IMR-90 (cell line): ENCODE measurements at places on chromosomes 6 and 20.

DNA sequence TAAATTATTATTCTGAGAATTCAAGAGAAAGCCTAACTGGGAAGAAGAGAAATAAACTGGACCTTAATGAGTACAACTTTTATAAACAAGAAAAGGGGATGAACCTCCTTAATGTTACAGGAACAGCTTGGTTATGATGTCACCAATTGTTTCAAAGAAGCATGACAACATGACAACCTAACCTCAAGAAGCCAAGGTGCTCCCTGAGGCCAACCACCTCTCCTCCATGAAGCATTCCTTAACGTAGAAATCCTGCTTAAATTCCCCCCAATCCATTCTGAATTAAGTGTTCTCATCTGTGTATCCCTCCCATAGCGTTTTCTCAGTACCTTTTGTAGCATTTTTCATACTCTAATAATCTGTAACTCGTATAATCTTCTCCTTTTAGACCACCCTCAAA is 1.7 kb downstream of the HBS1L start:
- no peak overlapping the region for H3K4me3 ChIP-seq
- H3K27me3 ChIP-seq = no peaks in the 10 kb centered on the region
- no peak for DNase-seq
- H3K27ac ChIP-seq = no peak overlapping the region
- peaks cover 9% of the 10 kb centered on the region for H3K36me3 ChIP-seq
- no peaks in the 10 kb centered on the region for H3K4me1 ChIP-seq

- H3K4me1 ChIP-seq = no peaks in the 10 kb centered on the region; the same call in 1 of the 2 replicates
- no peaks in the 10 kb centered on the region for H3K36me3 ChIP-seq
- H3K4me3 ChIP-seq = no peak overlapping the region
- H3K27me3 ChIP-seq = 0 out of 2 replicates have a peak, but pooled peaks cover 2% of the 10 kb centered on the region
These were observed 118.4 kb downstream of the ANKRD60 start for GRCh38 chr20:58109918-58110635.

GRCh38 chr6:2861060-2861821 is 19.6 kb upstream of the SERPINB1 start:
- H3K4me1 ChIP-seq = peaks cover 21% of the 10 kb centered on the region
- DNase-seq = no peak
- no peaks in the 10 kb centered on the region for H3K36me3 ChIP-seq
- no peak overlapping the region for H3K27ac ChIP-seq
- no peaks in the 10 kb centered on the region for H3K27me3 ChIP-seq

- peaks cover 12% of the 10 kb centered on the region for H3K4me1 ChIP-seq
- H3K4me3 ChIP-seq = no peak overlapping the region
- peaks cover 1% of the 10 kb centered on the region; the same call in 1 of the 2 replicates for H3K36me3 ChIP-seq
- no peaks in the 10 kb centered on the region for H3K27me3 ChIP-seq
- DNase-seq = no peak
These were observed 67.7 kb downstream of the RPP40 start for GRCh38 chr6:4935975-4936680.

GRCh38 chr6:152087096-152087495 is 279.6 kb downstream of the ESR1 start:
- H3K27me3 ChIP-seq = no peaks in the 10 kb centered on the region
- no peak overlapping the region for H3K27ac ChIP-seq
- H3K4me3 ChIP-seq = no peak overlapping the region
- peaks cover 5% of the 10 kb centered on the region for H3K4me1 ChIP-seq
- peak; percentile 30 for DNase-seq

DNA sequence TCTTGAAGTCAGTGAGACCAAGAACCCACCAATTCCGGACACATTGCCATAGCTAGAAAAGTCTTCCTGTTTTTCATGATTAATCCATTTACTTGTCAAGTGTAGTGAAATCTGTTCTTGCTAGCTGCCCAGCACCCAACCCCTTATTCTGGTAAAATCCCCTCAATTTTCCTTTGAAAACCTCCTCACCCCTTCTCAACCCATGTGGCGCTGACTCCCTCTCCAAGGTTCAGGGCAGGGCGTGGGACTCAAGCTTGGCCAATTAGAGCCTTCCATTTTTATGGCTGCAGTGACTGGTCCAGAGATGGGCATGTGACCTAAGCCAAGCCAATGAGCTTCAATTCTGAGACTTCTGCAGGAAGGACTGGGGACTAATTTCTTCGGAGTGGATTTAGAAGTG is 9.8 kb upstream of the ZBP1 start:
- peaks cover 4% of the 10 kb centered on the region; the same call in 1 of the 2 replicates for H3K4me1 ChIP-seq
- H3K27me3 ChIP-seq = peaks cover 3% of the 10 kb centered on the region
- DNase-seq = no peak
- H3K36me3 ChIP-seq = no peaks in the 10 kb centered on the region
- H3K27ac ChIP-seq = no peak overlapping the region

DNA sequence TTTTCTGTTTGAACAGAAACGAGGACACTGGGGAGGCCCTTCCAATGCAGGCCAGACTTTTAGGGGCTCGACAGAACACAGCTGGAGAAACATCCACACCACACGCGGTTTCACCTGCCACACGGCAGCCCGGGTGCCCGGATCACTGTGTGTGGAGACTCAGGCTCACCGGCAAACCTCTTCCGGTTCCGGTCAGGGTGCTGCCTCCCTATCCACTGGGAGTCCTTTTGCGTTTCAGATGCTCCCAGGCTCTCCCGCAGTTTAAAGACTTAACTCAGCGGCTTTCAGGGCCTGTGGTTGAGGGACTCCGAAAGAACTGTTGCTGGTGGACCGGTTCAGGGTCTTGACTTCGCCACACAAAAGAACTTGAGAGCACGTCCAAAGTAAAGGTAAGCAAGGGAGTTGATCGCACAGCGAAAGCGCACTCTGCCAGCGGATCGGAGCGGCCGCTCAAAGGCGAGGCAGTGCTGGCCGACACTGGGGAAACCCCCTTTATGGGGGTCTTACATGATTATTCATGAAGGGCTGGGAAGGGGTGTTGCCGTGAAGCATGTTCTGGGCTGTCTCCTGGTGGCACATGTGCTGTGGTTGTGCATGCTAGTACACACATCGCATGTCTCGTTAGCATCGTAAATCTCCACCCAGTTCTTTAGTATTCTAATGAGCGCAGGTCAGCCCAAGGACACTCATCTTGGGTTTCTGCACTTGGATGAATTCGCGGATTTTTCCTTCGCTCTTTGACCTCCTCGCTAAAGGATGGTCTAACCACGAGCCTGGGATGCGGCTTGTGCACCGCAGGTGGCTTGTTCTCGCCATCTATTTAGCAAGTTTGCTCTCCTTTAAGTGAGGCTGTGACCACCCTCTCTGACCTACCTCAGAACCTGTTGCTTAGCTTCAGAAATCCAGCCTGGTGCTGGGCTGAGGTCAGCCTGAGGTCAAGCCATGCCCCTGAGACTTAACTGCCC is 180.3 kb downstream of the CDH26 start:
- no peaks in the 10 kb centered on the region for H3K36me3 ChIP-seq
- peak overlapping the region; percentile 62 for H3K4me3 ChIP-seq
- H3K27me3 ChIP-seq = no peaks in the 10 kb centered on the region
- H3K4me1 ChIP-seq = no peaks in the 10 kb centered on the region

DNA sequence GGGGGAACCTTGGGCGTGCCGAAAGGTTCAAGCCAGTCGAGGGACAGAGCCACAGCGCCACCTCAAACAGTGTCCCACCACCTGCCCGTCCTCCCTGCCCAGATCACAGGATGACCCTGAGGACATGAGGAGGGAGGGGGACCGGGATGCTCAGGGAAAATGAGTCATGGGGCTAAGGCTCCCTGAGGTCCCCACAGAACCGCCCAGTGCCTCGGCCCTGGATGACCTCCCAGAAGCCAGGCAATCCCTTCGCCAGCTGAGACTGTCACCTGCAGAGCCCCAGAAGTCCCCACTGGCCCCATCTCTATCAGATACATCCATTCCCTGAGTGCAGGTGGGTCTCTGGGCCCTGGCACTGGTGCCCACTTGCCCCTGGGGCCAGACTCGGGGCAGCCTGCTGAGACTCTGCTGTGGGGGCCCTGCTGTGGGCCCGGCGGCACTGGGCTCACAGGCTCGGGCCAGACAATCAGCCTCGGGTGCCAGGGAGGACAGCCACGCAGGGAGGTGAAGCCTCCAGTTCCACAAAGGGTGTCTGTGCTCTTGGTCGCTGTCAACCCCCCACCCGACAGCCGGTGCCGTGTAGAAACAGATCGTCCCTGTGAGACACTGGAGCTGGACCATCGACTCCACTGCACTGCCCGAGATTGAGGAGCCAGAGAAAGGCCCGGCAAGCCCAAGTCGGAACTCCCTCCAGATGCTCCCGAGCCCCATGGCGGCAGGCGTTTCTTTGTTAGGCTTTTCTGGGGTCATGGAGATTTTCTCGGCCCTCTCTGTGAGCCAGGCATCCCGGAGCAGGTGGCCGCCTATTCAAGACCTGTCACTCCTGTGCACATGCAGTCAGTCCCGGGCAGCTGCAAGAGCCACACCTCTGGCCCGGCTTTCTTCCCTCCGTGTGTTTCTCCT is 26.1 kb downstream of the PXDC1 start:
- H3K36me3 ChIP-seq = peaks cover 68% of the 10 kb centered on the region
- H3K4me1 ChIP-seq = no peaks in the 10 kb centered on the region
- no peaks in the 10 kb centered on the region for H3K27me3 ChIP-seq

DNA sequence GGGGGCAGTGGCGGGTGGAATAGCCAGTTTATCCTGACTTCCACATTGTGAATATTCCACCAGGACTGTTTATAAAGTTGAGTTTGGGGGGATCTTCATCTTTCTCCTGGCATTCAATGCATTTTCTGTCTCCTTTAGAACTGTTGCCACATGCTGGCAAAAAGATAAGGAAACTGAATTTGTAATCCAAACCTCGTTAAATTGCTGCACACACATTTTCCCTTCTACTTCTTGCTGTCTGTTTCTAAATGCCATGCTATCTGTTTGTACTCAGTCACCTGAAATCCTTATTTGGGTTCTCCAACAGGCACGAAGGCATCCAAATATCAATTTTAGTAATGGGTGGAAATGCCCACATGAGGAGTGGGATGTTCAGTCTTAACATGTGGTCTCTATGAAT is 180.2 kb upstream of the CCN2 start:
- no peak overlapping the region for H3K4me3 ChIP-seq
- H3K27me3 ChIP-seq = no peaks in the 10 kb centered on the region
- H3K4me1 ChIP-seq = peaks cover 26% of the 10 kb centered on the region
- H3K27ac ChIP-seq = peak overlapping the region; percentile 96

GRCh38 chr6:130020907-130021629 is 2.7 kb downstream of the L3MBTL3 start:
- H3K36me3 ChIP-seq = peaks cover 1% of the 10 kb centered on the region; the same call in 1 of the 2 replicates
- no peaks in the 10 kb centered on the region for H3K4me1 ChIP-seq
- peak overlapping the region; percentile 86 for H3K4me3 ChIP-seq
- H3K27ac ChIP-seq = peak overlapping the region; percentile 81
- peak; percentile 95 for DNase-seq

DNA sequence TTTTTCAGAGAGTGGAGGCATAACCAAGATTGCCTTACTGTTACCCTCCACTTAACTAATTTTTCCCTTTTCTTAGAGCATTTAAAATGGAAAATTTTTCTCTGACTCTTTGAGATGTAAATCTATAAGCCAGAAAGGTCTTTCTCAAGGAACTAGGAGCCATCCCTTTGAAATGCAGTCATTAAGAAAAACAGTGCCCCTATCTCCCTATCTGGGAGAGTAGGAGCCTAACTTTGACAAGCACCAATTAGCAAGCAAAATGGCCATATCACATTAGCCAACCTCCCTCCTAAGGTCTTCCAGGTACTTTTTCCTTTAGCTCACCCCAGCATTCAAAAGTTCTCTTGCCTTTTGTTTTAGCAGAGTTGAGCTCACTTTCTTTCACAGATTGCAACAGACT is 570.5 kb downstream of the EPHA7 start:
- H3K36me3 ChIP-seq = no peaks in the 10 kb centered on the region
- no peak overlapping the region for H3K4me3 ChIP-seq
- no peak for DNase-seq
- no peaks in the 10 kb centered on the region for H3K4me1 ChIP-seq
- no peaks in the 10 kb centered on the region for H3K27me3 ChIP-seq
- H3K27ac ChIP-seq = no peak overlapping the region

DNA sequence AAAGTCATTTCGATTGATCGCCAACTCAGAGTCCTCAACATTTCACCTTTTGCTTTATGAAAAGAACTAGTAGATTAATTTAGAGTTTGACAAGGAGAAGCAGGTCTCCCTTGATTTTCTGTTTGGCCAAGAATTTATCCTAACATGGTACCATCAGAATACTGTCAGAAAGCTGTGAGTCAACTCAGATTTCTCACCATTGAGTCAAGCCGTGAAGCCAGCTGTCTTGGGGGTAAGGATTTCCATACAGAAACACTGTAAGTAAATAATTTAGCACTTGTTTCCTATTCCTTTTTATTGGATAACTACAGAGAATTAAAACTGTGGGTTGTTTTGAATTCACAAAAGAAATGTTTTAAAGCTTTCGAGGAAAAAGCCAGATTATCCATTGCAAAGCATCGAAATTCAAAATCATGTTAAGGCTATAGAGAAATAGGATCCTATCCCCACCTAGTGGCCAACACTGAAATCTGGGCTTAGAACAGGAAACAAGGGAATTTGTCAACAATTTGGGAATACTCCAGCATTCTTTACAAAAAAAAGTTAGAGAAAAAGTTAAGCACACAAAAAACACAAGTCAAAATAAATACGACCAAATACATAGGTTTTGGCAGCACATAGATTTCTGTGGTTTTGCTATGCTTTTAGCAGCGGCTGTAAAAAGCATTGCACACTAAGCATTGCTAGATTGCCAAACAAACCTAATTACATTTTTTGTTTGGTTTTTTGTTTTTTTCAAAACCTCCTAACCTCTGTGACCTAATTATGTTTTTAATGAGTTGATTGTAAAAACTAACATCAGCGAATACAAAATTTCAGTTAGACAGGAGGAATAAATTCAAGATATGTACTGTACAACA is 44.2 kb downstream of the COL11A2 start:
- no peak overlapping the region for H3K27ac ChIP-seq
- no peaks in the 10 kb centered on the region for H3K36me3 ChIP-seq
- DNase-seq = peak; percentile 58
- no peak overlapping the region for H3K4me3 ChIP-seq
- H3K27me3 ChIP-seq = peaks cover 16% of the 10 kb centered on the region

- H3K27me3 ChIP-seq = no peaks in the 10 kb centered on the region
- no peak overlapping the region for H3K4me3 ChIP-seq
- no peaks in the 10 kb centered on the region for H3K4me1 ChIP-seq
- DNase-seq = no peak
- H3K36me3 ChIP-seq = peaks cover 2% of the 10 kb centered on the region; the same call in 1 of the 2 replicates
These were observed 28.8 kb downstream of the HBS1L start for GRCh38 chr6:135025775-135026174.

DNA sequence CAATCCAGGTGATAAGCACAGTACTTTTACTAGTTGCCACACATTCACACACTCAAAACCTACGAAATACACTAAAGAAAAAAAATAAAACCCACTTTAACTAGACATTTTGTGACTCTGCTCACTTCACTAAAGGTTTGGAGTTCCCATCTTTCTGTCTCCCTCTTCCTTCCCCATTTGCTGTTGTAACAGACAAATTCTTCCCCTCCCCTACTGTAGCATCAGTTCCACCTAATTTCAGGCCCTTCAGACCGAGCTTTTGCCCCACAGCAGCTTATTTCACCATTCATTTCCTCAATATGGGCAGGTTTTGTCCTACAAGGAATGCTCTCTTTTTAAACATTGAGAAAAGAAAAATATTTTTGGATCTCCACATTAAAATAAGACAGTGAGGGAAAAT is 31.3 kb upstream of the MRAP2 start:
- peaks cover 2% of the 10 kb centered on the region; the same call in 1 of the 2 replicates for H3K27me3 ChIP-seq
- H3K4me1 ChIP-seq = no peaks in the 10 kb centered on the region
- no peak overlapping the region for H3K27ac ChIP-seq
- no peaks in the 10 kb centered on the region for H3K36me3 ChIP-seq
- no peak for DNase-seq
- no peak overlapping the region for H3K4me3 ChIP-seq

- H3K4me1 ChIP-seq = no peaks in the 10 kb centered on the region
- no peaks in the 10 kb centered on the region for H3K36me3 ChIP-seq
- no peak overlapping the region for H3K27ac ChIP-seq
- DNase-seq = no peak
These were observed 753.4 kb upstream of the MMS22L start for GRCh38 chr6:98036344-98036923.
